ENCODE measurements at places on chromosomes 2 and 18.

- DNase-seq: no peak
Observed at GRCh38 chr2:219886615-219887014, 259.2 kb downstream of the SLC4A3 start.

DNA sequence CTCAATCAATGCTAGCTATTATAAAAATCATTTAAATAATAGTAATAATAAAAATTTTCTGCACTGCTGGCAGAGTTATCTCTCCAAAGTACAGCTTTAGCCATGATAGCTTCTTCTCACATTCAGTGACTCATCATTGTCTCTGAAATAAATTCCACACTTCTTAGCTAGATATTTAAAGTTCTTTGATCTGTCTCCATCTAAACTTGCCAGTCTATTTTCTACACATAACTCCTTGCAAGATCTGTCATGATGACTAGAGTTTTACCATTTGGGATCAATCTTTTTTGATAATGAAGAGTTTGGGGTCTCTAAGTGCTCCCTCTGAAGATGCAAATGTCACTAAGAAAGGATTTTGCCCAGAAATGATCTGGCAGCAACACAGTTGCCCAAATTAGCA, 155.4 kb upstream of the LHCGR start:
- no peak for DNase-seq

GRCh38 chr2:173402405-173402974, 47.8 kb downstream of the CDCA7 start:
- peak; percentile 64 for DNase-seq

DNA sequence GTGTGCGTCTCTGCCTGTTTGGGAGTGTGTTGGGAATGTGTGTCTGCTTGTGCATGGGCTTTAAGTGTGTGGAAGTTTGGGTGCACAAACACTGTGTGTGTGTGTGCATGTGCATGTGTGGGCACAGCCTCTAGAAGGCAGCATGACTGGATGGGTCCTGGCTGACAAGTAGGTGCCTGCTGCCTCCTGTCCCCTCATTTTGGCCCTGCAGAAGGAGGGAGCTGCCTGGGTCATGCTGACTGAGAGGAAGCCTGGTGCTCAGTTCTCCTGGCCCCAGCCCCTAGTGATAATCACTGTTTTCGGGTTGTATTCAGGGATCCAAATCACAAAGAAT, 34.1 kb downstream of the GLI2 start:
- DNase-seq: no peak

GRCh38 chr2:169464882-169465281, 14.4 kb upstream of the BBS5 start:
- DNase-seq: no peak

DNA sequence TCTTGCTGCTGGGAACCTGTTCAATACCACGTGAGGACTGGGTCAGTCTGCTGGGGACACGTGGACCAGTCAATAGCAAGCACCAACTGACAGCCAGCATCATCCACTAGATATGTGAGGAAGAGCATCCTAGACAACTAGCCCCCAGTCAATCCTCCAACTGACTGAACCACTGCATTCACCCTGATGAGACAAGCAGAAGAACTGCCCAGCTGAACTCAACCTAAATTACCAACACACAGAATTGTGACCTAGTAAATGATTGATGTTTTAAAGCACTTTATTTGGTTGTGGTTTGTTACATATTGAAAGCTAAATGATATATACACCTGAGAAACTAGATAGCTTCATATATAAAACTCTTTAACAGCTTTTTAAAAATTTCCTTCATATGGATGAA, 15.7 kb downstream of the IRS1 start:
- no peak for DNase-seq

GRCh38 chr2:54947136-54947535, 103.1 kb downstream of the RTN4 start:
- no peak for DNase-seq

GRCh38 chr2:9364791-9365497, 58.4 kb downstream of the ITGB1BP1 start:
- no peak for DNase-seq

GRCh38 chr2:109341355-109342255, 212.6 kb downstream of the SH3RF3 start:
- DNase-seq: no peak

GRCh38 chr2:176114930-176115625, 1.5 kb upstream of the HOXD10 start:
- DNase-seq: no peak

- DNase-seq: no peak
Observed at GRCh38 chr2:133568172-133568571, at the start of gene NCKAP5. TSS of gene NCKAP5 (minus strand) at chr2:133568463. CDS start at chr2:133517526, 50,937 bp downstream.

DNA sequence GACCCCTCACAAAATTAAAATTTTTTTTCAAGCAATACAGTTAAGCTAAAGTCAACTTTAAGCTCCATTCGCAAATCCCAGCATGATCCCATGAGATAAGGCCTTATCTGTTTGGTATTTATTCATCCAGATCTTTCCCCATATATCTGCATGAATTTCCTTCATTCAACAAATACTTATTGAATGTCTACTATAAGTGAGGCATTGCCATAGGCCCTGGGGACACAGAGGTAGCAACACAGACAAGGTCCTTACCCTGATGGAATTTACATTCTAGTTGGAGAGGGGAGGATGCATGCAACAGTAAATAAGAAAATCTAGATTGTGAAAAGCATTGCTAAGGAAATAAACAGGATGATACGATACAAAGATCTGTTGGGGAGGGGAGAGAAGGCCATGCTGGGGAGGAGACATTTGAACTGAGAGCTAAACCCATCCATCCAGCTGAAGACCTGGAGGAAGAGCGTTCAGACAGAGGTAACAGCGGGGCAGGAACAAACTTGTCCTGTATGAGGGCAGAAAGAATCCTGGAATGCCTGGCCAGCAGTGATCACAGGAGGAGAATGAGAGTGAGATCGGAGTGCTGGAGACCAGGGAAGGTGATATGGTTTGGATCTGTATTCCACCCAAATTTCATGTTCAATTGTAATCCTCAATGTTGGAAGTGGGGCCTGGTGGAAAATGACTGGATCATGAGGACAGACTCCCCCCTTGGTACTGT, 71.6 kb downstream of the SDC1 start:
- no peak for DNase-seq

DNA sequence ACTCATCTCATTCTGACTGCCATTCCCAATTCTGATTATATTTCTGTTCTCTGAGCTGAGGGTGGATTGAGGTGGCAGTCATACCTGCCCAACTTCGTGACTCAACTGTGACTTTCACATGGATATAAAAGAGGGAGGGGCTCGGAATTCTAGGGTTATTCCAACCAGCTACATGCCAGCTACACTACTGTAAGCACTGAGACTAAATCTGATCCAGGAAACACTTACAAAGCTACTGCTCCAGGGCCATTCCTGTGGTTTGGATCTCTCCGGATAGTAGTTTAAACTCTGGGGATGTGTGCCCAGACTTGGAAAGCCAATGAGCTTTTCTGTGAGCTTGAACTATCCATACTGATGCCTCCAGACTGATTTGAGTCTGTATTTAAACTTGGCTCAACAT, 7.9 kb downstream of the MAP2 start:
- DNase-seq: no peak

DNA sequence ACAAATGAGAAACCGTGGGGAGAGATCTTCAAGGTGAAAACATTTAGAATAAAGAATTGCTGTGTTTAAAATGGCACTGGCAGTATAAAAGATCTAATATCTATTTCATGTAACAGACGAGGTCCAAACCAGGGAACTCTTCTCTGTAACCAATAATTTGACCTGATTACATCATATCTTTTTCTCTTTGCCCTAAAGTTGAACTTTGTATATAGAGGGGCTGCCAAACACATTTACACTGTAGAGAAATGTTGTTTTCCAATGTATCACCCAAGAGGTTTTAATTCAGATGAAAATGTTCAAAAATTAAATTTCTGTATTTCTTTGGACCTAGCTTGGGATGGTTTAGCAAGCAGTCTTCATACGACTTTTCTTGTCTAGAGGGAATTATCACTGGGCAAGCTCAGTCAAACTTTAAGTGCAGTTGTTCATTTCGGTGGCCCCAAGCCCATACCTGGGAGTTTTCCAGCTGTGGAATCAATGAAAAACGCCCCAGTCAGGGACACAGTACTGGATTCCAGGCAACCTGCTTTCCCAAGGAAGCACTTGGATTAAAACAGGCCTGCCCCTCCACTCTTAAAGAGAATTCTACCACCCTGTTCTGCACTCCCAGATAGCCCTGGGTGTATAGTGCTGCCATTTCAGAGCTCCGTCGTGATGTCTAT, 208.5 kb upstream of the FN1 start:
- DNase-seq: no peak

- peak; percentile 90 for DNase-seq
Observed at GRCh38 chr2:205496772-205497171, 185.5 kb upstream of the NRP2 start.

- no peak for DNase-seq
Observed at GRCh38 chr18:62524440-62525200, 1.8 kb downstream of the ZCCHC2 start.

DNA sequence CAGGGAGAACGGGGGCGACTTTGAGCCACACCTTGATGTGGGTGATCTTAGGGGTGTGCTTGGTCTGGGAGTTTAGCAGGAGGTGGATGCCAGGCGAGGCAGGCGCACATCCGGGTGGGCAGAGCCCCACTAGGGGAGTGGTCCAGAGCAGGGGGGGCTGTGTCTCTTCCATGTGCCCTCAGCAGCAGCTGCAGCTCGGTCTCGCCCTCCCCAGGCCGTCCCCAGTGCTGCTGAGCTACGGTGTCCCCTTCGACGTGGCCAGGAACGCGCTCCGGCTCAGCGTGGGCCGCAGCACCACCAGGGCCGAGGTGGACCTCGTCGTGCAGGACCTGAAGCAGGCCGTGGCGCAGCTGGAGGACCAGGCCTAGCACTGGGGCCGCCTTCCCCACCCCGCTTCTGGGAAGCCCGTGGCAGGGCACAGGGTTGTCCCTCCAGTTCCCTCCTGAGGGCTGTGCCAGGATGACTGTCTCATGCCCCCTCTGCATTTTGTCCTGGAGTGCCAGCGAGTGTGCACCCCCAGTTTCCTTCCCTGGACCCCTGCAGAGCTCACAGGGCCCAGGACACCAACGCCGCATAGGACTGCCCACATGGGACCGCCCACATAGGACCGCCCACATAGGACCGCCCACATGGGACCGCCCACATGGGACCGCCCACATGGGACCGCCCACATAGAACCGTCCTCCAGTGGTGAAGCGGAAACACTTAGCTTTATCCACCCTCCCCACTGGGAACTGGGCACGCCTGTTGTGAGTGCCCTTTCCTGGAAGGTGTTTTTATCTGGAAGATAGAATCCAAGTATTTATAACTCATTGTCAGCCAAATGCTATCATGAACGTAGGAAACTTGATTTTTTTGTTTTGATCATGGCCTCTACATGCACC, 1.9 kb upstream of the ESPNL start:
- no peak for DNase-seq

DNA sequence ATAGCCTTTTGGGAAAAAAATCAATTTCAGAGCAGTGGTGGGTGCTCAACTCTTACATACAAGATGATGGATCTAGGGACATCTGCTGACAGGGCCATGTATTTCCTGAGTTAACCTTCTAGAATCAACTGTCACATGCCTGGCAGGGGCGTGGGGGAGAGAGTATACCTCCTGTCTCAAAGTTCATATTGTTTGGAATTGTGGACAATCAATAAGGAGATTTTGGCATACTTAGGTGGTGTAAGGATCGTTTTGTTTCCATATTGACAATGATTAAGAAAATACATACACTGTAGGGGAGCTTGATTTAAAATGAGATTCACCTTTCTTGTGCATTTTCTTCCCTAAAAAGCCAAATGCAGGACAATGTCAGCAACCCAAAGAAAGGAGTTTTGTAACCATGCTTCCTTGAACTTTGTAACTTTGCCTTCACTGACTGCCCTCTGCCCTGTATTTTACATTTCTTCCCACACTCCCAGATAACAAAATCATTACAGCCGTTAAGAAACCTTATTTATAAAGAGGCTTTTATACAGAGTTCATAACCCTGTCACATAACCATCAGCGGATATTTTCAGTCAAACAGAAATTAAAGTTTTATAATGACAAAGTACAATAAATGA, 88.4 kb downstream of the MEP1B start:
- DNase-seq: no peak

GRCh38 chr18:25494888-25495287, 142.9 kb upstream of the ZNF521 start:
- DNase-seq: no peak

- no peak for DNase-seq
Observed at GRCh38 chr2:151860210-151860609, 32.0 kb upstream of the ARL5A start.

DNA sequence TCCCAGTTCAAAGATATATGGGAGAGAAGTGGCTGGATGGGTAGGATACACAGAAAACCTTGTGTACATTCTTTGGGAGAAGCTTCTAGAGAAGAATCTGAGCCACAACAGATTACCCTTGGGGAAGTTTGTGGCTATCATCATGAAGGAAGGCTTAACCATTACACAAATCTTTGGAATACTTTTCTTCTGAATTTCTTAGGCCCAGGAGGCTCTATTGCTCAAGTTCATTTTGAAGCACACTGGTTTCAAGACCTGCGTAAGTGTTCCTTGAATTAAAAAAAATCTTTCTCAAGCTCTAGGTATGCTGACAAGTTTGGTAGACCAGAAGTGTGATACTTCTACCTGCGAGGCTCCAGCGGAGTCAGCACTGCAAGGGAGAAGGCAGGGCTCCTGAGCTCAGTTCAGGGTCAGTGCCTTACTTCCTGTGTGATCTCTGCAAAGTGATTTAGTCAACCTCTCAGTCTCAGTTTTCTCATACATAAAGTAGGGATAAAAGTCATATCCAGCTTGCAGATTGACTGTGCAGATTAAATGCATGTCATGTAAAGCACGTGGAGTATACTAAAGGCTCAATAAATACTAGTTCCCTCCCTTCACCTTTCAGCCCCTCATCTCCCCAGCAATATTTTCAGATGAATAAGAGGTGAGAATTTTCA, 438.6 kb downstream of the DLGAP1 start:
- no peak for DNase-seq

DNA sequence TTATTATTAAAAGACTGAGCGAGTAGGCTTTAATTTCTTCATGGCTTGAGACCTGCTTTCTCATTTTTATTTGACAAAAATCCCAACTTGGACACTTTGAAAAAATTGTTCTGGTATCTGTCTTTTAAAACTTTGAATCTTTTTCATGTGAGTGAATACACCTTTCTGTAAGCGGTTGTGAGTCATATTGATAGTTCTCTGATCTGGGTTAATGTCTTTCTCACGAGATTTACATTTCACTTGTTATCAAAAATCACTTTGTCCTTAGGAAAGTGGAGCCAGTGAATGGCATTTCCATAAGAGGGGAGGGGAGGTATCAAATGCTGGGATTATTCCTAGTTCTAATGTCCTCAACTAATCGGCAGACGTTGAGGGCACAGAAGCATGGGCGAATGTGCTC, 36.3 kb downstream of the ATP9B start:
- DNase-seq: no peak

GRCh38 chr2:231385429-231385828, 10.1 kb upstream of the B3GNT7 start:
- DNase-seq: no peak

GRCh38 chr18:25898965-25899364, 191.4 kb downstream of the SS18 start:
- no peak for DNase-seq

- DNase-seq: no peak
Observed at GRCh38 chr2:28647682-28648081, 103.9 kb upstream of the PPP1CB start.
